ENCODE measurements at places on chromosomes 6 and 20.

DNA sequence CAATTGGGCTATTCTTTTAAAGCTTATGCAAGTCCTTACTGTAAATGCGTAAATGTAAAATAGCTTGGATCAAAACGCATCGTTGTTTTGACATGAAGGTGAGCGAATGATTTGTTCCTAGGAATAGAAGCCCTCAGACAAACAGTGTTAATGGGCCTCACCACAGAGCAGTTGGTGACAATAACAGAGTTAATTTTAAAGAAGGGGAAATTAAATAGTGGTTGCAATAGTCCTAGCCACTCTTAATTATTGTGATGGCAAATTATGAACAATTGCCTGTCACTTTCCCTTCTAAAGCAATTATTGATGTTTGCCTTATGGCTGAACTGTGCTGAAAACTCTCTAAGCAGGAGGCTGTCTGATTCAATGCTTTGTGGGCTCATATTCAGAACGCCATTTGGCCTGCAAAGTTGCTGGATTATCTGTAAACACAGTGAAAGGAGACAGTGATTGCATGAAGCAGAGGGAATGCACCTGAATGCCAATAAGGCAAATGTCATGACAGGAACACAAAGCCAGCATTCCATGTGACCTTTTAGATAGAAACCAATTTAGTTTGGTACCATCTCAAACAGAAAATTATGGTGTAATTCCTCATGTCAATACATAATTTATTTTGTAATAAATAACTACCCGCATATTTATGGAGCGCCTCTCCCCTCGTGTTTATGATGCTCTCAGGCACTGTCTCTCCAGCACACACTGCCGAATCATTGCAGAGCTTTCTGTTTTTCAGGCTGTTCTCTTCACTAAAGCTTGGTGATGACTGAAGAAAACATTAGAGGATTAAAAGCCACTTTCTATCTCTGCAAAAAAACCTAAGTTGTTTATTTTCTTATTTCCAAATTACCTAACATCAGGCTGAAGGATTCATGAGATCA lies 387.5 kb downstream of the HACE1 start:
- no peak for DNase-seq

GRCh38 chr6:18720075-18720474 lies 332.9 kb downstream of the RNF144B start:
- DNase-seq: no peak

DNA sequence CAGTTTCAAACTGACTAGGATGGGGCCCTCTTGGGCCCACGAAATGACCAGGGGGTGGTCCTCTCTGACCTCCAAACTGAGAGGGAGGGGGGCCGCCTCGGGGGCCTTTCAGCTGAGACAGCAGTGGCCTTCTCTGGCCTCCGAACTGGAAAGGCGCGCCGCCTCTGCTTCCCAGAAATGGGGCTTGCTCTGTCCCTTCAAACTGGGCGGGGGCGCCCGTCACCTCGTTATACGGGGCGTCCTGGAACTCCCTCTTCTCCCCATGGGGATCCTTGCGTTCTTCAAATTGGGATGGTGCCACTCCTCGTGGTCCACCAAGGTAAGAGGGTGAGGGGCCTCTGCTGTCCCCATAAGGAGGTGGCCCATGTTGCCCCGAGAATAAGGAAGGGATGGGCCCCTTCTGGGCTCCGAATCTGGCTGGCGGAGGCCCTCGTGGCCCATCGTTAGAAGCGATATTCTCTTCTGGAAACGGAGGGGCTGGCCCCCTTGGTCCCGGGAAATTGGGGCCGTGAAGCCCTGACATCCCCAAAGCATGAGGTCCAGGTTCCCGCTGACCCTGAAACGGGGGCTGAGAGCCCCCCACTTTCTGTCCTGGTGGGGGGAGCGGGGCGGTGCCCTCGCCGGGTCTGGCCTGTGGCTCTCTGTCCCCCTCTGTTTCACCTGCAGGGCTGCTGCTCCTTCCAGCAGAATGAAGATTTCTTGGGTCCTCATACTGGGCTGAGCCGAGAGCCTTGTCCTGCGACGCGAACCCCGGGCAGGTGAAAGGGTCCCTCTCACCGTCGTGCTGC lies 18.7 kb upstream of the TCFL5 start:
- DNase-seq: no peak

- DNase-seq: peak; percentile 28
Measured at GRCh38 chr6:34331371-34332050, 61.0 kb downstream of the NUDT3 start.

DNA sequence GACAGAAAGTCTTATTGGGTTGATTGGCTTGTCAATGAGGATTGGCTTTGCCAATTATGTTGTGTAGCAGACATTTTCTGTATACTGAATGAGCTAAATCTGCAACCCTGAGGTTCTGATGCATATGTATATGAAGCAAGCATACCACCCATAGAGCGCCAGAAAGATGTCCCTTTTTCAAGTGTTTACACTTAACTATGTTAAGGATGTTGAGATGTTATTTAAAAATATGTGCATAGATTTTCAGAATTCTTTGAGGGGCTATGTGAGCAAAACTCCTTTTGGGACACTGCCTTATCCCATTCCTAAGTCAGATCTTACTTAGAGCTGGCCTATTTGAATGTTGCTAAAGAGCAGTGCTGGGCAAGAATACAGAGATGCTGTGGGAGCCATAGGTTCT lies 1.9 kb downstream of the AIG1 start:
- no peak for DNase-seq

GRCh38 chr20:46635514-46636136 lies 15.6 kb downstream of the SLC13A3 start:
- no peak for DNase-seq

DNA sequence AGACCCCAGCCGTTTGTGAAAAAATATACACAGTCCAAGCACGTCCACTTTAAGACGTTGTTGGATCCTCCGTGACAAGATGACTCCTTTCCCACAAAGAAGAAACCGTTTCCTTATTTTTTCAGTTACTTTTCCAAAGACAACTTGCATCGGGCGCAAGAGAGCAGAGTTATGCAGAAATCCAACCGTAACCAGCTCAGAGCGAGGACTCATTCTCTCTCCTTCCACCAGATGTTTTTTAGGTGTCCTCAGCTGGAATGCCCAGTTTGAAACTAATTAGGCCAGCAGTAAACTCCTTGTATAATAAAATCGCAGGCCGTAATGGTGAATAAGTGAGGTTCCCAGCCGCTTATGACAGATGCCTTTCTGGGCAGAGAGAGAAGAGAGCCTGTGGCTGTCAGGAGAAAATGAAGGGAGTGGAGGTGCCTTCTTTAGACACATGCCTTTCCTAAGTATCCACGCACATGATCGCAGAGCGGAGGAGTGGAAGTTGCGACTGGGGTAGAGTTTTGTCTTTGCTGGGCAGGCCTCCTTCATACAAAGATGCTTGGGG lies 2.8 kb downstream of the EYA2 start:
- DNase-seq: no peak

DNA sequence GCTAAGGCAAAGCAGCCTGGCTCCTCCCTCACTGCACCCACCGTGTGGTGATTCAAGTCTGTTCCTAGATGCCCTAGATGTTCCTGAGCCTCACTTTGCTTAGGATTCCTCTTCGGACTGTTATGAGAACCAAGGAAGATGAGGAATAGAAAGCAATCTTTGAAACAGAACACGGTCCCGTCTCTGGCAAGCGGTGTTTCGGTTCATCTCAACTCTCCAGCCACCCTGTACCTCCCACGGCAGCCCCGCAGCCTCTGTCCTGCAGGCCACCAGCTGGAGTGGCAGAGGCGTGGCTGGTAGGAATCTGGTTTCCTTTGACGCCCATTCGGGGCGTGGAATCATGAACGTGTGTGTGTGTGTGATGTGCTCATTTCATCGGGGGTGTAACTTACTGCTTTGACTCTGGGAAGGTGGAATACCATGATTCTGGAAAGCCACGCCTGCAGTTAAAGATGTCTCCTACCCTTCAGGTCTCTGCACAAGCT lies 21.3 kb downstream of the PDE10A start:
- DNase-seq: no peak

GRCh38 chr6:42391441-42391840 lies 60.3 kb downstream of the TRERF1 start:
- no peak for DNase-seq

- no peak for DNase-seq
Measured at GRCh38 chr6:55968926-55969325, 93.5 kb upstream of the BMP5 start.

DNA sequence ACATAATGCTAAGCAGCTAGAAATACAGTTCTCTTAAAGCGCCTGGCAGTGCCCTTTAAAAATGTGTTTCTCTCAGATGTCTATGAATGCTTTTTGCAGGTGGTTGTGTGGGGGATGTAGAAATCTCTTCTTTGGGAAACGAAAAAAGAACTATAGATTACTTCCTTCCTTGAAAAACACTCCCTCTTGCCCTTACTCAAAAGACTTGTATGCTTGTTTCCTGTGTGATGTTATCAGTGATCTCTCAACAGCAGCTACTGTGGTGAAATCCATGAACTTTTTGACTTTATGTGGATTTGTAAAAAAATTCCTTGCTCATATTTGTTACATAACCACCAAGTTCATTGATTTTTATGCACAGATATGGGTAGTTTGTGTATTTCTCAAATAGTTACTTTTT lies 916.5 kb downstream of the QKI start:
- DNase-seq: no peak

GRCh38 chr6:1380625-1381427 lies 8.6 kb upstream of the FOXF2 start:
- DNase-seq: no peak

- DNase-seq: no peak
Measured at GRCh38 chr6:160871320-160871719, 120.2 kb upstream of the MAP3K4 start.

DNA sequence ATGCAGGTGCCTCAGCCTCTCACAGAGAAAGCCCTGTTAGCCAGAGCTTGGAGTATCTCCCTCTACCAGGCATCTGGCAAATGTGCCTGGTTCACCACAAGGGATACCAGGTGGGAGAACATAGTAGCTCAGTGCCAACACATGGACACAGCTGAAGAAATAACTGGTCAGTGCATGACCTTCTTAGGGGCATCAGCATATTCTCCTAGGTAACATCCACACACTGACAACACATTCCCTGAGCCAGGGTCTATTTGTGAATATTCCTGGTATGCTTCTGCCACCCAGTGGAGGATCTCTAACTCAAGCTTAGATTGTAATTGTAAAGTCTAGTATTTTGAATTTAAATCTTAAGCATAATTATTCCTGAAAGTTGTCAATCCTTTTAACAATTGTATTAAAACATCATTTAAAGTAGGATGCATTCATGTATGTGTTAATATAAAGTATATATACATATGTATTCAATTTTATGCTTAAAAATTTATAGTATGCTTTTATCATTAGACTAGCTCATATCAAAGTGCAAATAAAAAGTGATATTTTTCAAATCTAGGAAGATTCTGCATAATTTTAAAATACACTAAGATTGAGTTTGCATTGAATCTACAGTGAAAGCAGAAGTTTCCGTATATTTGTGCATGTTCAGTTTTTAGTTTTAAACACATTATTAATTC lies 45.3 kb upstream of the COL21A1 start:
- no peak for DNase-seq

GRCh38 chr6:170036916-170037315 lies 254.0 kb downstream of the DLL1 start:
- no peak for DNase-seq

GRCh38 chr6:25450469-25451198 lies 171.5 kb downstream of the CARMIL1 start:
- DNase-seq: no peak

DNA sequence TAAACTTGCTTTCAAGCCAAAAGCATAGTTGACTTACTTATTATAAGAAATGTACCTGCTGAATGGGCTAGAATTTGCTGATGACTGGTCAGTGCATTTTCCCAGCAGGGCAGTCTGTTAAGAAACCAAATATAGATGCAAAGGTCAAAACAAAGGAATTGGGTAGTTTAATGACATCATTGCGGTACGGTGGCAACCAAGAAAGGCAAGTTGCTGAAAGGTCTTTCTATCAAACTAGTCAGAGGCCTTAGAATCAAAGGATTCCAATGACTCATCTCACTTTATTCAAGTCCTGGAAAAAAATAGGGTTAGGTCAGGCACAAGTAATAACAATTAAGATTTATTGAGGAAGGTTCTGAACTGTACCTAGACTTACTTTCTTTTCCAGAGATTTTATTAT lies 76.4 kb downstream of the KIZ start:
- DNase-seq: no peak

GRCh38 chr20:20492521-20493332 lies 124.8 kb downstream of the INSM1 start:
- no peak for DNase-seq

DNA sequence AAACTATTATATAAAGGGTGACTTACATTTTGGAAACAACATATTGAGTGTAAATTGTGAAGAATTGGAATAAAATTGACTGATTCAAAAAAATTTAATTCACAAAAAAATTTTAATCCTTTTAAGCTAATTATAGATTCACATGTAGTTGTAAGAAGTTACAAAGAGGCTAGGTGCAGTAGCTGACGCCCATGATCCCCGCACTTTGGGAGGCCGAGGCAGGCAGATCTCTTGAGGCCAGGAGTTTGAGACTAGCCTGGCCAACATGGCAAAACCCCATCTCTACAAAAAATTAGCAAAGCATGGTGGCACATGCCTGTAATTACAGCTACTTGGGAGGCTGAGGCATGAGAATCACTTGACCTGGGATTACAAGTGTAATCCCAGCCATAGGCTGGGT lies 30.3 kb upstream of the KHDC1 start:
- no peak for DNase-seq

DNA sequence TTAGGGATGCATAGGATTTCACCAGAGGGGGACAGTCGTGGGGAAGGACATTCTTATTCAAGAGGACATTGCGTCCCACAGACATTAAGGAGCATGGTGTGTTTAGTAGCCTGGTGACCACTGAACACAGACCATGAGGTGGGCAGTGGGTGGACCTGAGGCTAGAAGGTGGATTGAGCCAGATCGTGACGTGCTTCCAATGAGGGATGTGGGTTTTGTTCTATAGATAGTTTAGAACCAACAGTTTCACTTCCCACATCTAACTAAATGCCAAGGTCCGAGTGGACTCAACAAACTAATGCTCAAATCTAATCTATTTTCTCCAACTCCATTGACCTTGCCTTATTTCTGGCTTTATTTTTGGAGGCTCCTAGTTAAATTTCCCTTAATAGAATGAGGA lies 58.5 kb downstream of the OGFRL1 start:
- DNase-seq: no peak

GRCh38 chr6:159953091-159953601 lies 15.7 kb upstream of the IGF2R start:
- no peak for DNase-seq

DNA sequence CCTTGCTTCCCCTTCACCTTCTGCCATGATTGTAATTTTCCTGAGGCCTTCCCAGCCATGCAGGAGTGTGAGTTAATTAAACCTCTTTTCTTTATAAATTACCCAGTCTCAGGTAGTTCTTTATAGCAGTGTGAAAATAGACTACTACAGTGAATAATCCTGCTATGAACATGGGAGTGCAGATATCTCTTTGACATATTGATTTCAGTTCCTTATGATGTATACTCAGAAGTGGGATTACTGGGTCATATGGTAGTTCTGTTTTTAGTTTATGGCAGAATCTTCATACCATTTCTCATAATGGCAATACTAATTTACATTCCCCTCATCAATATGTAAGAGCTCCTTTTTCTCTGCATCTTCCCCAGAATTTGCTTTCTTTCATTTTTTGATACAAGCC lies 26.0 kb downstream of the PACRG start:
- DNase-seq: no peak

- no peak for DNase-seq
Measured at GRCh38 chr20:32749914-32750637, 6.8 kb upstream of the COMMD7 start.

Measured in bone marrow (tissue), 2 donors.